Activated CD8-positive, alpha-beta memory T cell treated with anti-CD3 and anti-CD28 coated beads, Interleukin-2, amount 50 U/mL, for 4 hours (primary cell): ENCODE measurements at places on chromosomes 12 and 14.
A peak's percentile ranks its signal among the peaks of the same experiment; 100 is the strongest.

DNA sequence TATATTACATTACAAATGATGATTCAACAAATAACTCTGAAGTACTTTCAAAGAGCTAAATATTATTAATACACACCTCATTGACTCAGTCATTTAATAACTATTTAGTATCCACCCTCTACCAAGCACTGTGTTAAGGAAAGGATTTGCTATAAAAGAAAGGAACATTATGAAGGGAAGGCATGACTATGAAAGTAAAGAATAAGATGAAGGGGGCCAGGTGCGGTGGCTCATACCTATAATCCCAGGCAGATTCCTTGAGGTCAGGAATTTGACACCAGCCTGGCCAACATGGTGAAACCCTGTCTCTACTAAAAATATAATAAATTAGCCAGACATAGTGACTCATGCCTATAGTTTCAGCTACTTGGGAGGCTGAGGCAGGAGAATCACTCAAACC lies 107.9 kb downstream of the PLCZ1 start:
- DNase-seq: no peak

DNA sequence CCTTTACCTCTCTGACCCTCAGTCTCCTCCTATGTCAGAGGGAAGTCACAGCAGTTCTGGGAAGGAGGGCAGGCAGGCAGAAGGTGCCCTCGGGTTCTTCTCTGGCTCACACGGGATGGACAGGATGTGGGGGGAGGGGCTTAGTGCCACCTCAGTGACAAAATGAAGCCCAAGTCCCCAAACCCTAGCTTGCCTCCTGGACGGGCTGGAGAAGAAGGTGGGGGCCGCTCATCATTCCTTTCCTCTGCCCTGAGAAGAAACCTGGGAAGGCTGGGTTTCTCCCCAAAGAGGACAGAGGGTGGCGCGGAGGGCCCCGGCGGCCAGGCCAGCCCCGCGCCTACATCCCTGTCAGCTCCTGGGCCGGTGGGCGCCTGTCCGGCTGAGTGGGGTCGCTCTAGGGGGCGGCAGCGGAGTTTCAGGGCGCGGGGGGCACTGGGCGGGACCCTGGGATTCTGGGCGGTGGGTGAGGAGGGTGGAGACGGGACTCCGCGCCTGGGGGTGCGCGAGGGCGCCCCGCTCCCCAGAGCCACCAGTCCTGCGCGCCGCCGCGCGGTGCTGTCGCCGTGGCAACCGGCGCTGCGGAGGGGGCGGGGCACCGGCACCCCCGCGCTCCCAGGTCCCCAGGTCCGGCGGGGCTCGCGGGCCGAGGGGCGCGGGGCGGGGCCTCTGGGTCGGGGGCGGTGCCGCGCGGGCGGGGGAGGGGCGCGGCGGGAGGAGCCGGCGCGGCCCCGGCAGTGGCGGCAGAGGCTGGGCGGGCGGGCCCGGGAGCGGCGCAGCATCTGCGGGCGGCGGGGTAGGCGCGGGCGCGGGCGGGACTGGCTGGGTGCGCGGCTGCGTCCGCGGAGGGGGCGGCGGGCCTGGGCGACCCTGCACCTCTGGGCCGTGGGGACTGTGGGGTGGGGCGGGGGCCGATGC lies at the start of gene TMEM121:
TMEM121 (plus strand) TSS at position 723 of the 915 bp plus-strand sequence. CDS start 2,252 bp downstream, outside the sequence.
- DNase-seq: no peak

GRCh38 chr14:102140027-102140749 lies 491 bp downstream of the WDR20 start:
- DNase-seq: peak; percentile 28

- DNase-seq: no peak
Measured at GRCh38 chr12:99959549-99960170, 25.1 kb downstream of the ANKS1B start.

DNA sequence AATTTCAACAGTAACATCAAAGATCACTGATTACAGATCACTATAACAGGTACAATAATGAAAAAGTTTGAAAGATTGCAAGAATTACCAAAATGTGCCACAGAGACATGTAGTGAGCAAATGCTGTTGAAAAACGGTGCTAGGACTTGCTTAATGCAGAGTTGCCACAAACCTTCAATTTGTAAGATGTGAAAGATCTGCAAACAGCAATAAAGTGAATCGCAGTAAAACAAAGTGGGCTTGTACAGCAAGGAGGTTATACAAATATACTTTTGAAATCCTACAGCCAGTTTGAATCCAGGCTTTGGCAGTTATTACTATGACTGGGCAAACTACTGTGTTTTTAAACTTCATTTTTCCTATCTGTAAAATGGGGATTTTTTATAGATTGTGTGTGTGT lies 1.0 kb upstream of the PLEKHA5 start:
- DNase-seq: no peak

- DNase-seq: no peak
Measured at GRCh38 chr12:48454667-48455066, 17.7 kb upstream of the ANP32D start.

DNA sequence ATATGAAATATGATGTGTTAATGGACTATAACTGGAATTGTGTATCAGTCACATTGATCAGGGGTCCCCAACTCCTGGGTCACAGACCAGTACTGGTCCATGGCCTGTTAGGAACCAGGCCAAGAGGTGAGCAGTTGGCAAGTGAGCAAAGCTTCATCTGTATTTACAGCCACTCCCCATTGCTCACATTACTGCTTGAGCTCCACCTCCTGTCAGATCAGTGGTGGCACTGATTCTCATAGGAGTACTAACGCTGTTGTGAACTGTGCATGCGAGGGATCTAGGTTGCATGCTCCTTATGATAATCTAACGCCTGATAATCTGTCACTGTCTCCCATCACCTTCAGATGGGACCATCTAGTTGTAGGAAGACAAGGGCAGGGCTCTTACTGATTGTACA lies 72.3 kb downstream of the CDK17 start:
- no peak for DNase-seq

DNA sequence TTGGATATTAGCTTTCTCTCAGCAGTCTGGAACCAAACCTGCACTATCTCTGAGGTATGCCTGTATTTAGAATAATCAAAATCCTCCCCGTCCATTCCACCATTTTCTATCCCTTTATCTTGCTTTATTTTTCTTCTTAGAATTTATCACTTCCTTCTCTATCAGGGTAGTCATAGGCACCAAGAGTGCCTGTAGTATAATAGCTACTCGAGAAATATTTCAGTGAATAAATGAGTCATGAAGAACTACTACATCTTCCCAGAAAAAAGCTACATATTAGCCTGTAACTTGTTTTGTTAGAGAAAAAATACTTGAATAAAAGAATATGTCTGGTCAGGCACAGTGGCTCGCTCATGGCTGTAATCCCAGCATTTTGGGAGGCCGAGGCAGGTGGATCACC lies 4.3 kb downstream of the SLC2A14 start:
- no peak for DNase-seq
